Hematopoietic multipotent progenitor cell (in vitro differentiated cells): ENCODE measurements at places on chromosomes 7 and 10. TPM values are rescaled to one million over a fixed set of nuclear protein-coding genes. Genes with fewer than 3 reads are reported as not detected.

DNA sequence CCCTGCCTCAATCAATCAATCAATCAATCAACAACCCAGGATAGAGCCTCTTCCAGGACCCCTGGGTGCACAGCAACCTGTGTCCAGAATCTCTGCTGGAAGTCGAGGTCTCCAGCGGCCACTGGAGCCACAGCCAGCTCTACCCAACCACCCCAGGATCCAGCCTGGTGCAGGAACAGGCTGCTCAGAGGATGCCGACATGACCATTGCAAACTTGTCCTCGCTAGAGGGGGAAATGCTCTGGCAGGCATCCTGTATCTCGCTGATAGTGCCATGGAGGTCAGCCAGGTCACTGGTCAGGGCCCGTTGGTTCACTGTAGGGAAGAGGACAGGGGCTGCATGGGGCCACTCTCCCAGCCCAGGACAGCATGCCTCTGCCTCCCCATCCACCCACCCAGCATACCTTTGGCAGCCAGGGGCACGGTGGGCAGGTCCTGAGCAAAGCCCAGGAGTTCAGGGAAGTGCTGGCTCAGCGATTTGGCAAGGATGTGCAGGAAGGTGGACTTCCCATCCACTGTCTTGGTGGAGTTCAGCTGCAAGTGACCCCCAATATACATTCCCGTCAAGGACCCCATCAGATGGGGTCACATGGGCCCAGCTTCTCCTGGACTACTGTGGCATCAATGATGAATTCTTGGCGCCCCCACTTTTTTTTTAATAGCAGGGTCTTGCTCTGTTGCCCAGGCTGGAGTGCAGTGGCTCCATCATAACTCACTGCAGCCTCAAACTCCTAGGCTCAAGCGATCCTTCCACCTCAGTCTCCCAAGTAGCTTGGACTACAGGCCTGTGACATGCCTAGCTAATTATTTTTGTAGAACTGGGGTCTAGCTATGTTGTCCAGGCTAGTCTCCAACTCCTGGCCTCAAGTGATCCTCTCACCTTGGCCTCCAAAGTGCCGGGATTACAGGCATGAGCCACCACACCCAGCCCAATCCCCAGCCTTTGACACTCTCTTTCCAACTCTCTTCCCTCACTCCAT lies 49.4 kb downstream of the GRID2IP start:
- DNase-seq: no peak

DNA sequence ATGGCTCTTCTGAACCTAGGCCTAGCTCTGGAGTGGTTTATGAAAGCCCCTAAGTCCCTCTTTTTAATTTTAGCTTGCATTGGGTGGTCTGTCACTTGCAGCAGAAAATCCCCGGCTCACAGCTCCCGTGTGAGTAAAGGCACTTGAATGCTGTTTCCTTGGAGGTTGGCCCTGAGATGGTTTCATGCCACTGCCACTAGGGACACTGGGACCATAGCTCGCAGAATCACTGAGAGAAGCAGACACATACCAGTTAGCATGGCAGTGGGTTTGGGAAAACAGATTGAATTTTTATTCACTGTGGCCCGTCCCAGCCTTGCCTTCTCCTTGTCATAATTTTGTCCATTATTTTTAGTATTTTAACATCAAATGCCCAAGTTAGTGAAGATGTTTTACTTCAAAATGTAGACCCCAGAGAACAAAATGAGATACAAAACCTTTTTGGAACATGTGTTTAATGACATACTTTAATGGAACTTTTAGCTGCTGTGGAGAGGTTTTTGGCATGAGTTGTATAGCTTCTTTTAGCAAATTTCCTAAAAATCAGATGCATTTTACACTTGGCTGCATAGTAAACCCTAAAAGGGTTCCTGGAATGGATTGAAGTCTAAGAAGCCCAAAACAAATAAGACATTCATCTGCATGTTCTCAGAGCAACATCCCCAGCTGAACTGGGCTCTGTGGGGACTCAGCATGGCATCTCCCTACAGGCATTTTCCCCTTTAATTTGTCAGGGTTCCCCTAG lies 259.7 kb upstream of the PITRM1 start:
- DNase-seq: no peak

DNA sequence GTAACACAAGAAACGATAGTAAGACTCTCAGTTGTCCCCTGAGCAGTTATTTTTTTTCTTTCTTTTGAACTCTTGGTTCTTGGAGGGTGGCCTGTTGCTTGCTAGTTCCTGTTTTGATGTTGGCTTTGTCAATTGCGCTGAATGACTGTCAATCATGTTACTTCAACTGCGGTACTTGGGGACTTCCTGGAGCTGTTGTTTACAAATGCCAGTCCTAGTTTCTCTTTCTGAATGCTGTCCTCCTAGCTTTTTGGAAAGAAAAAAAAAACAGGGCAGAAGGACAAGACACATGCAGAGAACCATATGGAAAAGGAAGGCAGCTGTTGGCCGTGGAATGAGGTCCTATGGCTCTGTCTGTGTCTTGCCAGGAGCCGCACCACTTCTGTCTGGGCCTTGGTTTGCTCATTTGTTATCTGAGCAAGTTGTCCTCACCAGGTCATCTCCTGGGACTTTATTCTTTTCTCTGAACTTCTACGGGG lies 7.0 kb upstream of the PDCD4 start:
- DNase-seq: peak; percentile 87

GRCh38 chr7:81140775-81141174 lies 221.9 kb upstream of the SEMA3C start:
- peak; percentile 64 for DNase-seq

DNA sequence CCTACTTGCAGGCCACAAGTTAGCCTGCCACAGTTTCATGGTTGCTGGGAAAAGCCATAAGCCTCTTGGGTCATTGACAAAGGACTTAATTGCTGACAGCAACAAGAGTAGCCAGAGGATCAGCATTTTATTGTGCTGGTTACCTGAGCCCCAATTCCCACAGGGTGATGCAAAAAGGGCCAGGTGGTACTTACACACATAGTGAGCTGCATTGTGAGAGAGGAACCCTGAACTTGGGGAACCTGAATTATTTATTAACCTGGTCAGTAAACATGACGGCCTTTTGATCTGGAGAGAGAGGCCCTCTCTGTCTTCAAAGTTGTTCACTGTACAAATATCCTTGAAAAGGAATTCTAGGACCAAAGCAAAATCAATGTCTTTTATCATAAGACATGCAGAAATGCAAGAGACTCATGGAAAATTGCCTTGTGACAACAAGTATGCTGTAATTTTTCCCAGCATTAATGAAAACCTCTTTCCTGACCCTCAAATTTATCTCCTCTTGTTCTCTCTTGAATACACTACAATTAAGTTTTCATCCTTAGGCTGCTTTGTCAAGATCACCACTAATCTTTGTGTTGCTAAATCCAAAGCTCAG lies 102.9 kb upstream of the PHYHIPL start:
- no peak for DNase-seq

DNA sequence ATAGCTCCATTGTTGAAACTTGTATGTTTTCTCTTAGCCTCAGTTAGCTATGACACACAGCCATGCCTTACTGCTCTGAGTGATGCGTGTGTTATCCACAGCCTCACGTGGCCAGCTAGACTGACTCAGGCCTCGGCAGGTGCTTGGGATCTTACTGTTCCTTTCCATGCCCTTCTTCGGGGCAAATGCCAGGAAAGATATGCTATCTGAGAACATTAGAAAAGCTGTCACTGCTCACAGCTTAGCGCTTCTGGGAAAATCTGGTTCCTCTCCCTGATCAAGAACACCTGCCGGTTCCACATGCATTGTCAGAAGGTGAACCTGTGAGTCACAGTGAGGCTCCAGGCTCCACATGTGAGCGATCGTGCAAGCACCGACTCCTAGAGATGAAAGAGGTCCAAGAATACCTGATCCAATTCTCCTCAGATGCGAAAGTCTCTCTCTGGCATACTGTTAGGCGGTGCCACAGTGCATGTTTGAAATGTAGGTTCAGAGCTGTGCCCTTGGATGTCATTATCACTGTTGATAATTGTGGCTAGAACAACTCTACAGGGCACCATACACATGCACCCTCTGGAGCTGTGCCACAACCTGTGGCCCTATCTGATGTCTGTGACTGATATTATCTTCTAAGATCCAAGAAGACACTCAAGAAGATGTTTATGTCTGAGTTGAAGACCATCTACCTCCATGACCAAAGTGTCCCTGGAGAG lies 247.8 kb upstream of the IGFBP3 start:
- no peak for DNase-seq

- no peak for DNase-seq
Measured at GRCh38 chr7:69761290-69761922, 163.1 kb downstream of the AUTS2 start.

- DNase-seq: no peak
Measured at GRCh38 chr10:62335326-62335725, 38.8 kb upstream of the ZNF365 start.

- no peak for DNase-seq
Measured at GRCh38 chr10:90605506-90605905, 252.3 kb downstream of the HTR7 start.

DNA sequence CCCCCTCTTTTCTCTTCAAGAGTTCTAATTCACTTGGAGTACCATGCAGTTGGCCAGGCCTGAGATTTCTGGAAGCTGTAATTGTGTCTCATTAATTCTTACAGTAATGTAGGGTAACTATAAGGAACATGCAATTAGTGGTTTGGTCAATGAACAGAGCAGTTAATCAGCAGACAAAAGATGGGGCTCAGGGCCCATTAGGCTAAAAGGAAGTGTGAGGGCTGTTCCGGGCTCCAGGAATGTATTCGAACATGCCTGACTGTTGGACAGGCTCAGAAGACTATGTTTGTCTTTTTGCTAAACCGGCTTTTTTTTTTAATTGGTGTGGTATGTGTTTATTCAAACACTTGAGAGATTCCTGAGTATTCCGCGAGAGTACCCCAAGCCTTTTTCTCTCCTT lies 42.5 kb upstream of the FZD8 start:
- no peak for DNase-seq

- DNase-seq: no peak
Measured at GRCh38 chr7:11714676-11715075, 117.3 kb downstream of the THSD7A start.

DNA sequence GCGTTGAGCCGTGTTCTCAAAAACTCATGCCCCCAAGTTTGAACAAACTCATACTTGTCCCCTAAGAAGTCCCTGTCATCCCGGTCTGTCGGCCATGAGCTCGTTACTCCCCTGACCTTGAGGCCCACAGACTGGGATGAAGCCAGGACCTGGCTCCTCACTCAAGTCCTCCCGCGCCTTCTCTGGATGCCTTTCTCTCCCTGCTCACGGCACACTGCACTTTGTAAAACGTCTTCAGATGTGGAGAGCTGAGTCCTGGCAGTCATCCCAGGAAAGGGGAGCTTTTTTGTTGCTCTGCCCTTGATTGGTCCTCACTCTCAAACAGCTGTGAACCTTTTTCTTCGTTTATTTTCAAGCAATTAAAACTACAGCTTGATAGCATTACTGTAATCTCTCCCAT lies 110.8 kb downstream of the JAZF1 start:
- no peak for DNase-seq

DNA sequence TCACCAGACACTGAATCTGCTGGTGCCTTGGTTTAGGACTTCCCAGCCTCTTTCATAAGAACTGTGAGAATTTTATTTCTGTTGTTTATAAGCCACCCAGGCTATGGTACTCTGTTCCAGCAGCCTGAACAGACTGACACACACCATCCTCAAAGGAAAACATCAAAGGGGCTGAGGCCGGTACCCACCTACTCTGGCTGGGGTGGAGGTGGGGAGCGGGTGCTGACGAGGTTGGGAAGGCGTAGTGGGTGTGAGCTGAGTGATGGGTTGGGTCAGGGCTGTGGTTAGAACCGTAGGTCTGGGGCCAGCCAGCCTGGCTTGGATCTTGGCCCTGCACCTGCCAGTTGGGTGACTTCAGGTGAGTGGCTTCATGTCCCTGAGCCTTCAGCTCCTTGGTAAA lies 136.3 kb downstream of the SH3PXD2A start:
- DNase-seq: no peak

GRCh38 chr10:123249894-123250293 lies 95.7 kb downstream of the BUB3 start:
- no peak for DNase-seq

DNA sequence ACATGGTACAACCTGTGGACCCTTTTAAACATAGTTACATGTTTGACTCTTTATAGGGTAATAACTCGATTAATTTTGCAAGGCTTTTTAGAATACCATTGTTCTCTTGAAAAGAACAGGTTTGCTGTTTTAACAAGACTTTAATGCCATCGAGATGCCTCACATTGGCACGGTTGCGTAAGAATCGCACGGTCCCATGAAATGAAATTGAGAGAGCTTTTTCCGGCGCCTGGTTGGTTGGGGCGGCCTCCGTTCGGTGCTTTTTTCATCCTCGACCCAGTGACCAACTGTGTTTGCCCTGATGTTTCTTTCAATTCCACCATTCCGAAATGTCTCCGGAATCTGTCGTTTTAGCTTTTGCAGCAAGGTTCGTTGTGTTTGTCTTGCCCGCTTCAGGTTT lies 142.4 kb downstream of the CUX1 start:
- DNase-seq: no peak

DNA sequence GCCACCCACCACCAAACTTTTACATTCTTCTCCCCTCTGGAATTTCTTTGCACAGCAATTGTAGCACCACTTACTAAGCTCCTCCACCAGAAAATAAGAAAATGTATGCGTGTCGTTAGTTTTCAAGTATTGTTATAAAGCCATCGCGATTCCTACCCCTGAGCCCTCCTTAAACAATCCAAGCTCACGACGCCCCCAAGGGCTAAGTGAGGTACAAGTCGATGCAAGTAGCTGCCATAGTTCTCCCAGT lies 1.3 kb downstream of the FRAT2 start:
- DNase-seq: no peak

- no peak for DNase-seq
Measured at GRCh38 chr10:71252220-71252619, 39.9 kb downstream of the UNC5B start.

Gene TMEM176B
- total RNA-seq: 5.4 TPM

Gene PPP1R3A
- total RNA-seq: not detected

Gene NPM3
- total RNA-seq: 136 TPM

Gene DNAJB6
- total RNA-seq: 106 TPM

Gene PILRA
- 2.2 TPM for total RNA-seq

Gene PLAU
- 10.8 TPM for total RNA-seq

Gene CPN1
- not detected for total RNA-seq

Gene TAS2R41
- total RNA-seq: 1.3 TPM

Gene PWWP2B
- total RNA-seq: 36.6 TPM
